Pulmonary artery endothelial cell (primary cell): ENCODE measurements at places on chromosomes 16 and 17. TPM values are rescaled to one million over a fixed set of nuclear protein-coding genes. Genes with fewer than 3 reads are reported as not detected.

DNA sequence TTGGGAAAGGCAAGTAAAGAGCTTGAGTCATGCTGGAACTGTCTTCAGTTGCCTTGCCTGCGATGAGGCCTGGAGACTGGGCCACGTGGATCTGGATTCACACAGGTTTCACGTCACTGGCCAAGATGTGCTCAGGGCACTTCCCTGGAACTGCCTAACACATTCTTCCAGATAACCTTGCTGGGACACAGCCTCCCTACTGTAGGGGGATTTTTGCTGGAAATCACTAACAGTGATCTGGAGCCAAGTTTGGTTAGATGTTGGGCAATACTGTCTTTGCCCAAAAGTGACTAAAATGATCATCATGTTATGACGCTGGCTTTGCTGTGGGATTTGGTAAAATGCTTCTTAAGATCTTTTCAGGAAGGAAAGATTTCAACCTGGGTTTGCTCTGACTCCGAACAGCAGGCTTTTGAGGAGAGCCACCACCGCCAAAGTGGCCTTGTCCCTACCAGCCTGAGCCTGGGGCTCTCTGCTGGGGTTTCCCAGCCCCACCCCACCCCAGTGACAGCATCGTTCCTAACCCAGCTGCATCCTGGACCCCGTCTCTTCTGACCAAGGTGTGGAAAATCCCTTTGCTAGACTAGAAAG, 14.7 kb downstream of the C1QTNF1 start:
- DNase-seq = no peak

- no peak for DNase-seq
These were observed 65.8 kb upstream of the SMIM36 start for GRCh38 chr17:55576996-55577586.

GRCh38 chr17:18960241-18960665, 8.3 kb downstream of the SLC5A10 start:
- DNase-seq = no peak

DNA sequence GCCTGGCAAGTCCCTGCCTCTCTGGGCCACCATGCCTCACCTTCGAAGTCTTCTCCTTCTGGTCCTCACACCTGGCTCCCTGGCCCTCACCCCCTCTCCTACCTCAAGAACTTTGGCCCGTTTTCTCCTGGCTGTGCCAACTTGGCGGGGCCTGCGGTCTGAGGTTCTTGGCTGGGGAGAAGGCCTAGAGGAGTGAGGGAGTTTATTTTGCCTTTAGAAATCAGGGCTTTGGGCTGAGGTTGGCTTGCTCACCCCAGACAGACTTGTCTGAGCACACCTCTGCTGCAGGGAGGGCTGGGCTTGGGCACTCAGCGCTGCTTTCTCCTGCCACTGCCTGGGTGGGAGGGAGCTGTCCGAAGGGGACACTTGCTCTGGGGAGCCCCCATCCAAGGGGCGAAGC, 23.3 kb upstream of the TAC4 start:
- DNase-seq = no peak

DNA sequence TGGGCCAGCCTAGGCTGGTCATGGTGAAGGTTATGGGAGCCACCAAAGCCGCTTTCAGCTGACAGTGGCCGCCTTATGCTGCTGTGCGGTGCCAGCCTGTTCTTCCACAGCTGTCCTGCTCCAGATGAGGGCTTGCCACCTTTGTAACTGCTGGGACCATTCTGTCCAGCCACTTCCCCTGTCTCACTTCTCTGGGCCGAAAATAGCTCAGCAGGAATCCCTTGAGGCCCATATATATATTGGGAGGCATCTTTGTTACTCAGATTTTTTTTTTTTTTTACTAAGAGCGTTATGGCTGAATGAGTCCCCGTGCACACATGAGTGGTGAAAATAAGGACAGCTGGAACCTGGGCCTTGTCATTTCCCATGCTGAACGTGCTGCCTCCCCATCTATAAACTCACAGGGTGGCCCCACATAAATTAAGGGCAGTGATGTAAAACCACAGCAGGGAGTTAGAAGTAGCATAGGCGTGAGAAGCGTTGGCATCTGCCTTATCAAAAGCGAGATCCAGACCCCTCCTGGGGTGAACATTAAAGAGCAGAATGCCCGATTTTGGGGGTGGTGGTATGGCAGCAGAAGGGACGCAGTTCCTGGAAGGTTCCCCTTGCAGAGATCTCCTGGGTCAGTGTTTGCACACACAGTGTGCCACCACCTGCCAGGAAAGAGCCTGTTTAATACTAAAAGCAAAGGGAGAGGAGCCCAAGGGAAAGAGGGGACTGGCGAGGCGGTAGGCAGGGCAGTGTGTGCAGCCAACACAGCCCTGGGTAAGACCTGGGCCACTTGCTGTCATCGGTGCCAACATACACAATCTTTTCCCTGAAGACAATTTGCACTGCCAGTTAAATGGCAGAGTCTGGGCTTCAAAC, 57.8 kb downstream of the USP43 start:
- no peak for DNase-seq

Gene SLC16A3
- 101 and 137 TPM in 2 replicates for total RNA-seq

Gene SCIMP
- total RNA-seq = not detected in 2 replicates
